ENCODE measurements at places on chromosomes 12 and 14. TPM values are rescaled to one million over a fixed set of nuclear protein-coding genes. Genes with fewer than 3 reads are reported as not detected.
A peak's percentile ranks its signal among the peaks of the same experiment; 100 is the strongest.

SEL1L gene
- 41.4 TPM for total RNA-seq

GRCh38 chr12:43169115-43169681 lies 382.8 kb downstream of the ADAMTS20 start:
- no peak for DNase-seq

GRCh38 chr12:93016752-93017350 lies 87.8 kb upstream of the EEA1 start:
- DNase-seq: no peak

POTEG gene
- not detected for total RNA-seq

DNA sequence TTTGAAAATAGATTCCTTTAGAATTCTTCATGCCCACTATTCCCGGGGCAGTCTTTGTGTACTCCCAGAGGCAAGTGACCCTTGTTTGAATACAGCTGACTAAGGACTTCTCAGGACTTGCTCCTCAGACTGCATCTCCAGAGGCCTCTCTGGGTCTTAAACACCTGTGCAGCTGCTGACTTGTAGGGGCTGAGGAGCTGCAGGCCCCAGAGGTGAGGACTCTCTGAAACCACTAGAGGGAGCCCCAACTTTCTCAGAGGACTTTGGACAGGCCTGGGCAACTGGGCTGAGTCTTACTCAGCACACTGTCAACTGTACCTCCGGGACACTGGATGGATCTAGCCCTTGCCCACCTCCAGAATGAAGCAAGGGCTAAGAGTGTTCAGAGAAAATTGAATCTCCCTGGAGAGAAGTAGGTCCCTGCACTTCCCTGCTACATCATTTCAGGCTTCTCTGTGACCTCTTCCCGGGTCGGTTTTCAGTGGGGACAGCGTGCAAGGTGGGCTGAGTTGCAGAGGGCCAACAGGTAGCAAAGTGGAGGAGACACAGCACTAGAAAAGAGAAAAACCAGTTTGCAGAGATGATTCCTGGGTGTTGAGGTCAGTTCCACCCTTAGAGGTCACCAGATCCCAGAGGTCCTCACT lies 164.6 kb downstream of the TMEM117 start:
- peak; percentile 60 for DNase-seq

PIK3C2G gene
- total RNA-seq: not detected

RASAL1 gene
- 16.0 TPM for total RNA-seq

NUP37 gene
- 77.5 TPM for total RNA-seq

HVCN1 gene
- 0.15 TPM for total RNA-seq

TCL1B gene
- total RNA-seq: not detected

CLEC6A gene
- not detected for total RNA-seq

DNA sequence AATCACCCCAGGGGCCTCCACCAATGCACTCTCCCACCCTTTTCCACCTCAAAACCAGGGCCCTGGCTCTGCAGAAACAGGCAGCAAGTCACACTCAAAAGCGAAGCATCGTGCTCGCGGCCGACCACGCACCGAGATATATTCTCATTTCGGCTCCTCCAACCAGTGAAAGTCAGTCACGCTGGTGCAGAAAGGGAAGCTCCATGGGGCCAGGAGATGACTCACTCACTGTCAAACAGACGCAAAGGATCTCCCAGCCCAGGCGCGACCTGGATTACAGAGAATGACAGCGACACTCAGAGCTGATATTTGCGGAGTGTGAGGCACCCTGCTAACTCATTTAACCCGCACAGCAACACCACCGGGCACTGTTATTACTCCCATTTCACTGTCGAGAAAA lies 173.6 kb downstream of the CALM1 start:
- DNase-seq: no peak

DNA sequence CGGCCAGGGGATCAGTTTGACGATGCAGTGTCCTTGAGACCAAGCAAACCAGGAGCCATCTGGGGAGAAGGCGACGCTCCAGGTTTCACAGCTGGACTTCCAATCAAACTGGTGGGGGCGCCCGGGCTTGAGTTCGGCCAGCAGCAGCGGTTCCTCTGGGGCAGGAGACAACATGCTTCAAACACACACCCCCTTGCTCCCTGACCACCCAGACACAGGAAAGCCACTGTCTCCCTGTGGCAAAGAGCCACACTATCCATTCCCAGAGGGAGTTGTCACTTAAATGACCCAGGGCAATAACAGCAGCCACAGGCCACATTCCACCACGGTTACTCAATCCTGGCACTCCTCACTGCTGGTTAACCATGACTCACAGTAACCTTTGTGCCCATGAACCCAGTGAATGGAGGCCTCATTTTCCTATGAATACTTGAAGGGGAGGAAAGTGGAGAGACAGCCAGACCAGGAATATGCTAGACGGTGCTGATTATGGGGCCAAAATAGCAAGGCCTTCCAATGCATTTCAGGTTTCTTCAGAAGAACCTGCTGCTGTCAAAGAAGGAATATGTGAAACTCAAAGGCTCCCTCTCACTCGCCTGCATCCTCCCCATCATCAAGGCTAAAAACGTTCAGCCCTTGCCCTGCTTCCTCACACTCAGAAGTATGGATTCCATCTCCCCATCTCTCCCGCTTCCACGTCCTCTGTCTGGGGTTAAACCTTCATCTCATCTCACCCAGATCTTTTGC lies 8.5 kb downstream of the WSB2 start:
- peak; percentile 97 for DNase-seq

DNA sequence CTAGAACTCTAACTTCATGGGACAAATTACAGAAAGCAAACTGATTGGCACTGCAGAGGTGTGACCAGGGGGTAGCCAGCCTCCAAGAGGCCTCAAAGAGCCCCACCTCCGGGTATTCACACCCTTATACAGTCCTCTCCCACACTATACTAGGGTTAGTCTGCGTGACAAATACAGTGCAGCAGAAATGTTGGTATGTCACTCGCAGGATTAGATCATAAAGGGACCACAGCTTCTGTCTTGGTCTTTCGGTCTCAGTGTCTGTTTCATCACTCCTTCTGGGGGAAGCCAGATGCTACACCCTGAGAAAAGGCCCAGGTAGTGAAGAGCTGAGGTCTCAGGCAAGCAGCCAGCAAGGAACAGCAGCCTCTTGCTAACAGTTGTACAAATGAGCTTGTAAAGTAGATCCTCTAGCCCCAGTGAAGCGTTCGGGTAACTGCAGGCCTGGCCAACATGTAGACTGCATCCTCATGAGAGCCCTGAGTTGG lies 68.9 kb upstream of the SAV1 start:
- DNase-seq: no peak

DNA sequence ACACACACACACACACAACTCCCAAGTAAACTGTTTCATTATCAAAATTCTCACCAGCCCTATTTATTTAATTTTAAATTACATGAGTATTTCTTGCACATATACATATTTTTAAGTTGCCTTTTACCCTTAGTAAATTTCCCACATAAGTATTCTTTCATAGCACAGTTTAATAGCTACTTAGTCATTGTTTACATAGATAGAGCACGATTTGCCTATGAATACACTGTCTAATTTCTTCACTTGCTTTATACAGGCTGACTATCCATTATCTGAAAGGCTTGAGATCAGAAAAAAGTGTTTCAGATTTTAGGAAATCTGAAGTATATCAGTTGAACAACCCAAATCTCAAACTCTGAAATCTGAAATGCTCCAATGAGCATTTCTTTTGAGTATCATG lies 30.9 kb downstream of the NIN start:
- DNase-seq: no peak

DNA sequence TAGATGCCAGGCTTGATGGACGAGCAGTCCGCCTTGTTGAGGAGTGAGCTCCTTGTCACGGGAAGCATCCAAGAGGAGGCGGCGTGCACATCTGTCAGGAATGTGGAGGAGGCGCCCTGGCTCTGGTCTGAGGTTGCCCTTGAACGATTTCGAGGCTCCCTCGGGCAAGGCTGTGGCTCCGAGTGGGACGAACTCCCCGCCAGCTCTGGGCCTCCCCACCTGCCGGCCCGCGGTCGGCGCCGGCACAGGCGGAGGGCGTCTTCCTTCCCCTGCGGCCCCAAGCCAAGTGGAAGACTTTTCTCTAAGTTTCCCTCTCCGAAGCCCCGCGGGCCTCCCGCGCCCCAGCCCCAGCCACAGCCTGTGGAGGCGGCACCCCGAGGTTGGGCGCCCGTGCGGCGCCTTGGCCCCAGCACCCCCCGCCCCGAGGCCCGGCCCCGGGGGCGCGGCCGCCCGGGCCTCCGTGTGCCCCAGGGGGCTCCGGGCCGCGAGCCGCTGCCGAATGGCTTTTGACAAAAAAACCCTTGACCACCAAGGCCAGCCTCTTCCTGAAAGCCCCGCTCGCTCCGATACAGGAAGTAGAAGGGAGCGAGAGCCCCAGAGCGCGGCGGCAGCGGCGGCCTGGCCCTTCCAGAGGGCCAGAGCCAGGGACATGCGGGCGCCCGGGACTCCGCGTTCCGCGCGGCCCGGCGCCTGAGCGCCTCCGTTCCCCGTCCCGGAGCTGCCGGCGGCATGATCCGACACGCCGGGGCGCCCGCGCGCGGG lies at the start of gene RIN3:
Gene RIN3 (plus strand): TSS at position 578 of the 762 bp plus-strand sequence. CDS start 152 bp downstream, at position 730.
- DNase-seq: no peak

GLT1D1 gene
- not detected for total RNA-seq

GRCh38 chr14:50025073-50025472 lies 91.3 kb downstream of the VCPKMT start:
- DNase-seq: no peak

DNA sequence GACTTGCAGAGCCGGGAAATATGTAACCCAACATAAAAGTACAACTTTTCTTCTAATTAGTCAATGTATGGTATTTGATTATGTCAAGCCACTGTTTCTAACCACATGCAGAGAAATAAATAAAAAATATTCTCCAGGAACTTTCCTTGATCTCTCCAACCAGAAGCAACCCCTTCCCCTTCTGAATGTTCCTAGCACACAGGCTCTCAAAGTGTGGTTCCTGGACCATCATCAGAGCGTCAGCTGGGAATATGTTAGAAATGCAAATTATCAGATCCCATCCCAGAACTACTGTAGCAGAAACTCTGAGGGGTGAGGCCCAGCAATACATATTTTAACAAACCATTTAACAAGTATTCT lies 21.0 kb upstream of the ITPR2 start:
- no peak for DNase-seq

DNA sequence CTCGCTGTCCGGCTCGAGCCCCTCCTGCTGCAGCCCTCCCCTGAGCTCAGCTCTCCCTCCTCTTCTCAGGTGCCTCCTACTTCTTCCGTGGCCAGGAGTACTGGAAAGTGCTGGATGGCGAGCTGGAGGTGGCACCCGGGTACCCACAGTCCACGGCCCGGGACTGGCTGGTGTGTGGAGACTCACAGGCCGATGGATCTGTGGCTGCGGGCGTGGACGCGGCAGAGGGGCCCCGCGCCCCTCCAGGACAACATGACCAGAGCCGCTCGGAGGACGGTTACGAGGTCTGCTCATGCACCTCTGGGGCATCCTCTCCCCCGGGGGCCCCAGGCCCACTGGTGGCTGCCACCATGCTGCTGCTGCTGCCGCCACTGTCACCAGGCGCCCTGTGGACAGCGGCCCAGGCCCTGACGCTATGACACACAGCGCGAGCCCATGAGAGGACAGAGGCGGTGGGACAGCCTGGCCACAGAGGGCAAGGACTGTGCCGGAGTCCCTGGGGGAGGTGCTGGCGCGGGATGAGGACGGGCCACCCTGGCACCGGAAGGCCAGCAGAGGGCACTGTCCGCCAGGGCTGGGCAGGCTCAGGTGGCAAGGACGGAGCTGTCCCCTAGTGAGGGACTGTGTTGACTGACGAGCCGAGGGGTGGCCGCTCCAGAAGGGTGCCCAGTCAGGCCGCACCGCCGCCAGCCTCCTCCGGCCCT lies 22.8 kb downstream of the MMP17 start:
- DNase-seq: no peak

PTCSC3 gene
- not detected for total RNA-seq

DNA sequence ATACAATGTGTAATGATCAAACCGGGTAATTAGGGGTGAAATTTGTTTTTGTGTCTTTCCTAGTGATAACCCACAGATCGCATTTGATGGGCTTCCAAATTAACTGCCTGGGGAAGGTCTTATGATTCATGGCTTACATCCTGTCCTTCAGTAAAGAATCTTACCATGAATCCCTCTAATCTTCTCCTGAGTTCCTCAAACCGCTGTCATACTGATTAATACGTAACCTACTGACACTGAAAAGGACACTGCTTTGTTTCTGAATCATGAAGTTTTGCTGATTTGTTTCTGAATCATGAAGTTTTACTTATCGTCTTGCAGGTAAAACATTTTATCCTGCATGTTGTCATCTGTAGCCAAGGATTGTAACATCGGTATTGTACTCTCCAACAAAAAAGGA lies 52.0 kb upstream of the CRY1 start:
- DNase-seq: no peak

DNA sequence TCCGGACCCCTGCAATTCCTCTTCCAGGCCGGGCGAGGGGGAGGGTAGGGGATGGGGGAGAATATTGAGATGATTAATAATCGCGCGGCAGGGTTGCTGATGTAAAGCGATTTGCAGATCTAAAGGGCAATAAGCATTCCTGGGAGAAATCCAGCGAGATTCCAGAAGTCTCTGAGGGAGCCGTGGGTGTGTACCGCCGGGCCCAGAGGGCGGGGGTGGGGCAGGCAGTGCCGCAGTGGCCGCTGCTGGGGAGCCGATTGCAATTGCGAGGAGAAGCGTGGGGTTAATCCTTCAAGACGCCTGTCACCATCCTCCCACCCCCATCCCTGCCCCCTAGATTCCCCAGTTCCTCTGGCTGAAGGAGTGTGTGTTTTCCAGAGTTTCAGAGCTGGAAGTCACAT lies 16.4 kb downstream of the FOS start:
- DNase-seq: no peak

- no peak for DNase-seq
Observed at GRCh38 chr14:48251290-48251689, 575.9 kb upstream of the MDGA2 start.

TAS2R9 gene
- not detected for total RNA-seq

DNA sequence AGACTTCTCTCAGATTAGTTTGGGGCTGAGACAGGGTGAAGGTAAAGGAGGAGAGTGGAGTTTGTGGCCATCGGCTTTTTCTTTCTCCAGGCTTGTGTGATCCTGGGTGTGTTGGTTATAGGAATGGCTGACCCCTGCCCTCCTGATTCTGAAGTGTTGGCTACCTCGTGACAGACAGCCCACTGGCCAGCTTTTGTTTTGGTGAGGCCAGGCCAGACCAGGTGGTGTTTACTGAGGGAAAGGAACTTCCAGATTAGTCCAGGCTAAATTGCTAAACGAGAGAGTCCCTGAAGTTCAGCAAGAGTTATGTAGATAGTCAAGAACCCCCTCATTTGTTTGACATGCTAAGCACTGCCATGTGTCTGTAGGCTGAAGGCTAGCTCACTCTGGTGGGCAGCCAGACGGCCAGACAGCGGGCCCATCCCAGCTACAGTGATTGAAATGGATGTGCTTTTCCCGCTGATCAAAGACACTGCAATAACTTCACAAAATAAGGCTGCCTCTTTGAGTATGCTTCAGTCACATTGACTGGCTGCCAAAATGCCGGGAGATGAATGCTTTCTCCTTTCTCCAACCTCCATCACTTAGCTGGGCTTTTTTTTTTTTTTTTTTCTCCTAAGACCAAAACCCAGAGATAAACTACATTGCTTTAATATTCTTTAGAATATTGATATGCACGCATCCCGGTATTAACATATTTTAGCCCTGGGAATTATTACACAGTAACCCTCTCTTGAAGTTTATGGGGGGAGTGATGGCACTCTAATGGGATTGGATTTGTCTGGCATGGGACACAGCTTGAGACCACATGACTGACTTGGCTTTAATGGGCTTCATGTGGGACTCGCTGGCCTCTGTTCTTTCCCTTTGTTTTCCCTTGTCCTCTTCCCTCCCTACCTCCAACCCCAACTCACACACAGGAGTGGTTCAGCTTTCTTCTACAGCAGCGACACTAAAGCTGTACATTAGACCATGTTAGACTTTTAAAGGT lies 76.9 kb downstream of the SMOC1 start:
- no peak for DNase-seq

CISTR gene
- not detected for total RNA-seq

GRCh38 chr12:68772714-68773113 lies 26.7 kb downstream of the SLC35E3 start:
- DNase-seq: no peak

MTERF2 gene
- total RNA-seq: 7.8 TPM
